ENCODE measurements at places on chromosomes 1 and 21. TPM values are rescaled to one million over a fixed set of nuclear protein-coding genes. Genes with fewer than 3 reads are reported as not detected.

DNA sequence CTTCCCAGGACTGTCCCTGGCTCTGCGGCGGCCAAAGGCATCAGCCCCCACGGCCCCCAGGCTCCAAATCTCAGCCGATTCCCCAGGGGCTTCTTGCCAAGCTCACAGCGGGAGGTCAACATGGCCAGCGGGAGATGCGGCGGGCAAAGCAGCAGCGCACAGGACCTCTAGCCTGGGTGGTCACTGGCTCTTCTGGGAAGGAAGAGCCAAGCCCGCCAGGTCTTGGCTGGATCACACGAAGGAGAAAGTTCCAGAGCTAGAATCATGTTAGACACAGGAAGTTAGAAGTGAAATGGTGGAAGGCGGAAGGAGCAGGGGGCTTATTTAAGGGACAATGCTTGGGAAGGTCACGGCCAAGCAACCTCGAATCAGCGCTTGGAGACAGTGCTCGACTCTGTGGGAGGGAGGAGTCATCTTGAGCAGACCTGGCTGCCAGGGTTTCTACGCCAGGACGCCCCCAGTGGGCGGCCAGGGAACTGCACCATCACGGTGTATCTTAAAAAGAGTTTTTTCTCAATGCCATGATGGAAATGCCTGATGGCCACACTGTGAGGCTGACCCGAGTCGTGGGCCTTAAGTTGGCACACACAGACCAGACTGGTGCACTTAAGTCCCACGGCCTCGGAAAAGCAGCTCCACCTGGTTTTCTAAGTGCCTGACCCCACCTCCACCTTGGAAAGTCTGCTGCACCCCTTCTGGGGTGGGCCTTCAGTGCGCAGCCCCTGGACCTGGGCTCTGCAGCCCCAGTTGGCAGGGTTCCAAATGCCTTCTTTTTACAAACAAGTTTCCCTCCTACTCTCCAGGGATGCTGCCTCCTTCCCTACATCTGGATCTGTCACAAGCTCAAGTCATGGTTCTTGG, 29.3 kb downstream of the SLC66A1 start:
- DNase-seq, result peak; percentile 82

ENSA gene
- 70.8 TPM for polyA plus RNA-seq

DNA sequence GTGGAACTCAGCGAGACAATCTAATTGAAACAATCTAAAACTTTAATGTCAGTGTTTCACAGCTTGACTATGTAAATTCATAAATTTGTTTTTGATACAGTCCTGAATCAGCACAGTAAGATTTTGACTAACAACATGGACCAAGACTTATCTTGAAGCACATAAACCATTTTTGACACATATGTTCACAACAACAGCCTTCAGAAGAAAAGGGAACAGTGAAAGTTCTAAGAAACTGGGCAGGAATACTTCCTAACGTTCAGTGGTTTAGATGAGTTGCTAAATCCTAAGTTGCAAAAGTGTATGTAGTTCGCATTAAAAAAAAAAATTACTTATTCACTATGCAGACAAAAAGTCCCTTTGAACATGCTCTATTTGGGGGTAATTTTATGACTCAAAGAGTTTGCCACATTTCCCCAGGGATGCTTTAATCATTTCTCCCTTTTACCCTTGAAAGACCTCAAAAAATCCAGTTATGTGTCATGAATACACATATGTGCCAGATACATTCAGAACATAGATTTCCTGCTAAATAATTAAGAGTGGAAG, 120.2 kb downstream of the MRPL39 start:
- no peak for DNase-seq

TRIM62 gene
- 4.2 TPM for polyA plus RNA-seq

COA6 gene
- 67.3 TPM for polyA plus RNA-seq
